ENCODE measurements at places on chromosomes 2 and 18.

DNA sequence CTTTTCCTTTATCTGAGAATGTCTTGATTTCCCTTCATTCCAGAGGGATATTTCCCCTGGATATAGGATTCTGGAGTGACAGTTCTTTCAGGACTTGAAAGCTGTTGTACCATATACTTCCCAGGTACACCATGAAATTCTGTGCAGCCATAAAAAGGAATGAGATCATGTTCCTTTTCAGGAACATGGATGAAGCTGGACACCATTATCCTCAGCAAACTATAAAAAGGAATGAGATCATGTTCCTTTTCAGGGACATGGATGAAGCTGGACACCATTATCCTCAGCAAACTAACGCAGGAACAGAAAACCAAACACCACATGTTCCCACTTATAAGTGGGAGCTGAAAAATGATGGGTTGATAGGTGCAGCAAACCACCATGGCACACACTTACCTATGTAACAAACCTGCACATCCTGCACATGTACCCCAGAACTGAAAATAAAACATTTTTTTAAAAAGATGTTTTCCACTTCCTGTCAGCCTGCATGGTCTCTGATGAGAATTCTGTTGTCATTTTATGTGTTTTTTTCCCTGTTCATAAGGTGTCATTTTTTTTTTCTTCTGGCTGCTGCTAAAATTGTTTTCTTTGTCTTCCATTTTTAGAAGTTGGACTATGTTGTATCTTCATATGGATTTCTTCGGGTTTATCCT, 133.3 kb downstream of the DNAH6 start:
- DNase-seq: no peak

GRCh38 chr2:240240781-240241180, 100.3 kb upstream of the OTOS start:
- no peak for DNase-seq

DNA sequence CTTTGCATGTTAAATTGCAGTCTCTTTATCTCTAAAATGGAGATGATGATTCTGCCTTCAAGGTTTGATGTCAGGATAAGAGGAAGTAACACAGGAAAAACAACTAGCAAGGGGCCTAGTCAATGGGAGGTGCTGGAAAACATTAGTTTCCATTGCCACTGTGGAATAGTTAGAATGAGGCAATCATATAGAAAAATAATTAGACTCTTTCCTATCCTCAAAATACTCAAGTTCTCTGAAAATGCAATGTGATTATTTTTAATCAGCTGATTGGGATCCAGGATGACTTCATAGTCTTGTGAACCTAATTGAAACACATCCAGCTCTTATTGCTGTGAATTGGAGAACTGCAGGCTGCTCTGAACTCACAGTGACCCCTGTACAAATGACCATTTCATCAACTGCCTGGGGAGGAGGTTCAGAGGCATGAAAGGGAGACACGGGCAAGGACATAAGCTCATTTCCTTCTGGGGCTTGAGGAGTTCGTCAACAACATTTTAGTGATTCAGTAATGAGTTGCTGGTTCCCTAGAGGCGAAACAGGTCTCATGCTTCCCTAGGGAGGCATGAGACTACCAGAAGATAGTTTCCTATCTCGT, 422.5 kb downstream of the LPIN1 start:
- DNase-seq: no peak

DNA sequence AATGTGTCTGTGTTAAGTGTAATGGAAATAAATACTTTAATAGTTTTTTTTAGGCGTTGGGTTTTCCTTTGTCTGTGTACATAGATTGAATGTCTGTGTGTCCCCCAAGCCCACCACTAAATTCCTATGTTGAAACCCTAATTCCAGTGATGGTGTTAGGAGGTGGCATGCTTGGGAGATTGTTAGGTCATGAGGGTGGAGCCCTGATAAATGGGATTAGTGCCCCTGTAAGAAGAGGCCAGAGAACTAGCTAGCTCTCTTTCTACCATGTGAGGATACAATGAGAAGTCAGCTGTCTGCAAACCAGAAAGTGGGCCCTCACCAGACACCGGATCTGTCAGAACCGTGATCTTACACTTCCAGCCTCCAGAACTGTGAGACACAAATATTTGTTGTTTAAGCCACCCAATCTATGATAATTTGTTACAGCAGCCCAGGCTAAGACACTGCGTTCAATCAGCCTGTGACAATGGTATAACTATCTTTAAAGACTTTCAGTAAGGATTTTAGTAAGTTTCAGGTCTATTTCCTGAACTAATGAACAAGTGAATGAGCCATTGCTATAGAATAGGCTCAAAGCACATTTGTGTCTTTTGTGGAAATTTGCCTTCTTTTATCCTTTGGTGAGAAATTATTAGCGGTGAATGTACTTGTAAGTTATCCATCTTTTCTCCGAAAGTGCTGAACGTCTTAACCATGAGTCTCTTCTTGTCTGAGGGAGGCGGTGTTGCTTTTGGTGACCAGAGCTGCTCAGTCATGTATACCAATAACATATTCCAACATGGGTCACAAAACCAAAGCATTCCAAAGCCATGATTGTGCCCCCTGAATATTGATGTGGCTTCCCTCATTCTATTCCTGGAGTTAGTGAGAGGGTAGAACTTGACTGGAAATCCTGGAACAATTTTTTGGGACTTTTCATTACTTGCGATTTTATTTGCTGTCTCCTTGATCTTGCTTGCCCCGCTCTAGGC, 29.6 kb upstream of the IL1R1 start:
- DNase-seq: no peak

- DNase-seq: peak; percentile 37
These were observed 760 bp upstream of the CNOT11 start for GRCh38 chr2:101251844-101252407.

DNA sequence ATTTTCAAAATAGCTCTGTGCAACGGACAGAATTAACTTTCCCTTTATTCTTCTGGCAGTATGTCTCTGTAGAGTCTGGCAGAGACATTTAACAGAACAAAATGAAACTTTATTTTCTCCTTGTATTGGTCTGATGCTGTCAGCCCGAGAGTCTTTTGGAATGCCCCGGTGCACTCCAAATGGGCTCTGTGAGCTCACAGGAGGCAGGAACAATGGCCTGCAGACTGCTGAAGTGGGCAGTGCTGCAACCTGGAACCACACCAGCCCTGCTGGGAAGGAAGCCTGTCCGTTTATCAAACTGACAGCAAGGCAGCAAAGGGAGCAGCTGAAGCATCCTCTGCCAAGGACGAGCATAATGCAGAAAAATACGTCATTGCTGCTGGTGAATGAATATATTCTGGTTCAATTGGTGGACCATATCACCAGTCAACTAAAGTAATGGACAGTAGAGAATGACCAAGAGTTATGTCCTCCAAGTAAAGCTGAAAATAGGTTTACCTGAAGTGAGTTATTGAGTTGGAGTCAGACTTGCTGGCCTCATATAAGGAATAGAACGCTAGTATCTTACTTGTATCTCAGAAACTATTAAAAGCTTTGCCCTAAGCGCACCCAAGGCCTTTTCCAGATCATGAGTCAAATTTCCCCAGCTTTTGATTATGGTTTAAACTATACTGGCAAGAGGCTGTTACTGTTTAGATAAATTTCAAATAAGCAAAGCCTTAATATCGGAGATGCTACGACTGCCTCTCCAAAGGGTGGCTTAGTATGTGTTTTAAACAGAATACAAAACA, 207.6 kb upstream of the TANK start:
- no peak for DNase-seq

- no peak for DNase-seq
These were observed 209.7 kb upstream of the SIX2 start for GRCh38 chr2:45218931-45219339.

DNA sequence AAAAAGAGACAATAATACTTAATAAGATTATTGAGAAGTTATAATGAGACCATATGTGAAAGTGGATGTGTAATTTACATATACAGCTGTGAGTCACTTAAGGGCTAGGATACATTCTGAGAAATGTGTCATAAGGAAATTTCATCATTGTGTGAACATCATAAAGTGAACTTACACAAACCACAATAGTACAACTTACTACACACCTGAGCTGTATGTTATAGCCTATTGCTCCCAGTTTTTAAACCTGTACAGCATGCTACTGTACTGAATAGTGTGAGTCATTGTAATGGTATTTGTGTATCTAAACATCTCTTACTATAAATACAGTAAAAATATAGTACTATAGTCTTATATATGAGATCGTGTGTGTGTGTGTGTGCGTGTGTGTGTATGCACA, 1420.3 kb upstream of the PIK3C3 start:
- DNase-seq: no peak

DNA sequence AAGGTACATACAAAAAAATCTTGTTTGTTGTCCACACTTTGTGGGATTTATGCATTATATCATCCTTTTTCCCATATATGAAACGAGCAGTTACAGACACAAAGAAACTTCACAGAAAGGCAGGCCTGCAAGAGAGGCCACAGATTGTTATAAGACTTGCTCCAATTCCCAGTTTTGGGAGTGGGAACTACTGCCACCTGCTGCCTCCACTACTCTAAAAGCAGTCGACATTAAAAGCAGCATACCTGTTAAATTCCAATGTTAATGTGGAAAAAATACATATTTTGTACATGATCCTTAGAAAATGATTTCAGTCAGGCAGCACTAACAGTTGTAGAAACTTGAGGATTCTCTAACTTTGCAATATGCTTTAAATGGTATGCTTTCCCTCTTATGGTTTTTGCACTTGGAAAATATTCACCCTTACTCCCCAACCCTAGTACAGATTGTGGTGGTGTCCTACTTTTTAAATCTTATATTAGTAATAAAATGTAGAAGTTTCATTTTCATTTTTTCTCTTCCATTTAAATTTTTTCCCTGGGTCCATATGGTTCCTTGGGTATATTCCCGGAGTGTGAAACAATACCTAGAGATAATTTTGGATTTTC, 37.9 kb downstream of the SLC38A11 start:
- DNase-seq: no peak

- peak; percentile 63 for DNase-seq
These were observed 85.3 kb downstream of the CDC42EP3 start for GRCh38 chr2:37585982-37586621.

DNA sequence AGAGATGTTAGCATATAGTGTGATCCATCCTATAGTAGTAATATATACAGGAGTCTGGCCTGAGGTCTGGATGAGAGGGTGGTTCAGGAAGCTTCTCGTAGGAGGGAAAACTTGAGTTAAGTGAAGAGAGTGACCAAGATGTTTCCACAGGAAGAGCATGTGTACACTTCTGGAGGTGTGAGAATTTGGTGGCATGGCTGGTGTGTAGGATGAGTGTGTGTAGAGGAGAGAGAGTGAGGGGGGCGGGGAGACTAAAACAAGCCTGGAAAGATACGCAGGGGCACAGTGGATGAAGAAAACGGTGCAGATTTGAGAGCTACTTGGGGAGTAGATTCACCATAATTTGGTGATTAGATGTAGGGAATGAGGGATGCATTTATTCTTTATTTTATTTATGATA, 43.5 kb upstream of the CTLA4 start:
- no peak for DNase-seq

DNA sequence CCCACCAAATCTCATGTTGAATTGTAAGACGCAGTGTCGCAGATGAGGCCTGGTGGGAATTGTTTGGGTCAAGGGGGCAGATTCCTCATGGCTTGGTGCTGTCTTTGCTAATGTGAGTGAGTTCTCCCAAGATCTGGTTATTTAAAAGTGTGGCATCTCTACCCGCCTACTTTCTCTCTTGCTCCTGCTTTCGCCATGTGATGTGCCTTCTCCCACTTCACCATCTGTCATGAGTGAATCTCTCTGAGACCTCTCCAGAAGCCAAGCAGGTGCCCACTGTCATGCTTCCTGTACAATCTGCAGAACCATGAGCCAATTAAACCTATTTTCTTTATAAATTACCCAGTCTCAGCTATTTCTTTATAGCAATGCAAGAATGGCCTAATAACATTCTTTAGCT, 246.6 kb upstream of the CDH20 start:
- DNase-seq: no peak
